Activated T-cell treated with anti-CD3 and anti-CD28 coated beads, Interleukin-2, amount 50 U/mL, for 24 hours (primary cell): ENCODE measurements at places on chromosomes 2 and 18.
A peak's percentile ranks its signal among the peaks of the same experiment; 100 is the strongest.

- DNase-seq, result no peak
These were observed 253.2 kb upstream of the RAB12 start for GRCh38 chr18:8356001-8356400.

GRCh38 chr18:61651145-61651879 lies 241.5 kb downstream of the RNF152 start:
- no peak for DNase-seq

DNA sequence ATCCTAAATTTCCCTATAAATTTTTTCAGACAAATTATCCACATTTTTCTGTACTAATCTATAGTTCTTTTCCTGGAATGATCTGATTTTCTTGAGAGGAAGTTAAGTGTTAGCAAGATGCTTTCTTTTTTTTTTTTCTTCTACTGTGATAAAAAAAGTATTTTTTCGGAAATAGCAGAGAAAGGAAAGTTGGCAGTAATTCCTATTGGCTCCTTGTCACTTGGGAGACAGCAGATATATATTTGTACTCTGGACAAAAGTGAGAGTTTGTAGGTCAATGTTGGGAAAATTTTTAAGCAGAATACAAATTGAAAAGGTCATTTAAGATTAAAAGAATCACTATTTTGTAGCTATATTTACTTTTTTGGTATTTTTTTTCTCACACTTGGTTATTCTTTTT lies 635.7 kb upstream of the NRXN1 start:
- DNase-seq, result no peak

GRCh38 chr2:19748711-19749506 lies 152.9 kb downstream of the TTC32 start:
- DNase-seq, result no peak

DNA sequence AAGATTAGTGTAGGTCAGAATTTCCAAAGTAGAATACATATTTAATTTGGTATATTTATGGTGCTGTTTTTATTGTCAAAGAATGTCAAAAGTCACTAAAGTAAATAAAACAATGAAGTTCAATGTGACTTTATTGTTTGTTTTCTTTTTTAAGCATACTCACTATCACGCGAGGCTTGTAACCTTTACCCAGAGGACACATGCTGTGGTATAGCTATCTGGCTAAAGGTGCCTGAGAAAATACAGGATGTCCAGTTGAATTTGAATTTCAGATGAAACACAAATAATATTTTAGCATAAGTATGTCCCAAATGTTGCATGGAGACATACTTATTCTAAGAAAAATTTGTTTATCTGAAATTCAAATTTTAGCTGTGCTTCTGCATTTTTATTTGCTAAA lies 103.3 kb upstream of the KLF7 start:
- no peak for DNase-seq

DNA sequence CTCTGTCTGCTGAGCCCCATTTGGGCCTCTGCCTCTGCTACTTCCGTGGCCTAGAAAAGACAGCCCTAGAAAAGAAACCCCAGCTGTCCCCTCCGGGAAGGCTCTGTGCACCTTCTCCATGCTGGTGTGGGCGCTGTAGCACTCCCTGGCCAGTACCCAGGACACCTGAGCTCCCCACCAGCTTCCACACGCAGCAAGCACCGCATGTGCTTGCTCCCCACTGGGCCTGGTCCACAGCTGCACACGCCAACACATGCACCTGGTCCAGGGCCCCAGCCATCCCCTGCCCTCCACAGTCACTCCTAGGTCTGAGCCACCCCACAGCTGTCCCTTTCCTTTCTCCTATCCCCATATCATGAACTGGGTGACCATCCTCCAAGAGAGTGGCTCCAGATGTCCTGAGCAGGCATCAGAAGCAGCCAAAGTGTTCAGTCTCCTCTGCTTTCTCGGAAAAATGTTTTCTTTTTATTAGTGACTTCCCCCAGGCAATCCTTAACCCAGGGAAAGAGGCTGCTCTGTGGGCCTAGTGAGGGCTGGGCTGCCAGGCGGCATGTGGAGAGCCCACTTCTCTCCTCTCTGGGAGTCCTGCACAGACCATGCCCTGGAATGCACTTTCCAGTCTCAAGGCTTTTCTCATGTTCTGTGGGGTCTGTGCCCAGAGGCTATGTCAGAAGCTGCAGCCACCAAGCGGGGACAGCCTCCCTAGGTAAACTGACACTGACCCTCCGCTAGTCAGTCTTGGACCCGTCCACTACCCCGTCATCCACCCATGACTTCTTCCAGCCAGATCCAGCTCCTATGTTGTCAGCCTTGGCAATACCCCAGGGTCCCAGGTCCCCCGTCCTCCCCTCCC lies 133.7 kb downstream of the KLHL29 start:
- no peak for DNase-seq

- no peak for DNase-seq
These were observed 28.7 kb upstream of the ROCK2 start for GRCh38 chr2:11373096-11373495.

- DNase-seq, result peak; percentile 45
These were observed 256.8 kb downstream of the RNF152 start for GRCh38 chr18:61635901-61636528.

- DNase-seq, result no peak
These were observed 292.0 kb downstream of the PTPRM start for GRCh38 chr18:7859122-7859521.

DNA sequence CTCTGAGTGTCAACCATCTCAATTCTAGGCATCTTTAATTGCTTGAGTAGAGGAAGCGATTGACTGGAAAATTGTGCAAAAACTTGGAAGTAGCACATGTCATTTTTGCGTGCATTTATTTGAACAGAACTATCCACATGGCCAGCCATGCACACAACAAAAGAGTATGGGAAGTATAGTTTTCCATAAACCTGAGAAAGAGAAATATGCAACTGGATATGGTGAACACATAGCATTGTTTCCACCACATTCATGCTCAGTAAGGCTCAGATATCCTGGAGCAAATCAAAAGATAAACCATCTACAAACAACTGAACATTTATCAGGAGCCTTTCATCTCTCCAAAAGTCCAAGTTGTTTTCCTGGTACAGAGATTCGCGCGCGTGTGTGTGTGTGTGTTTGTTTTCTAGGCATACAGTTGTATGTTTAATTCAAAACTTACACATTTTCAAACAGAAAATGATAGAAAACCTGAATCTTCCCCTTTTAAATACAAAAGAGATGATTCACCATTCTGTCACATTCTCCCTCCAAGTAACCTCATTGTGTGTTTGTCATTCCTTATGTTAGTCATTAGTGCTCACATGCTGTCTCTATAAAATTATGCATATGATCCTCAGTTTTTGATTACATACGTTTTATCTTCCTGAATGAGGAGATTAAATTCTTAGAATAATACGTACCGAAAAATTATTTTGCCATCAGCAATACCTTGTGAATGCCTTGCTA lies 780.4 kb upstream of the NRXN1 start:
- no peak for DNase-seq

GRCh38 chr18:55407774-55408535 lies 180.0 kb downstream of the TCF4 start:
- no peak for DNase-seq

DNA sequence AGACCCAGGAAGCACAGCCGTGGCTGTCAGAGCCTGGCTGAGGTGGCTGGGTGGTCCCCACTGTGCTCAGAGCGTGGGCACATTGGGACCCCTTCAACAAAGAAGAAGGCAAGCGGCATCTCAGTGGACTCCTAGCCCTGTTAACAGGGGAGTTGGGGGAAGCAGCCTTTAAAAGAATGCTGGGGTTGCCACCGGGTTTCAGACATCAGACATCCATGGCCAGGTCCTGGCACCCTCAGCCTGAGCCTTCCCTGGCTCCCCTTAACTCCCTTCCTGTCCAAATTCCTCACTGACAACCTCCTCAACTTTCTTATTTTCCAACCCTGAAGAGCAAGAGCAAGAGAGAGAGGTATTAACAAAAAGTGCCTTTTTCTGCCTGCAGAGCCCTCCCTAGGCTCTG lies 24.8 kb upstream of the GNAL start:
- DNase-seq, result no peak

DNA sequence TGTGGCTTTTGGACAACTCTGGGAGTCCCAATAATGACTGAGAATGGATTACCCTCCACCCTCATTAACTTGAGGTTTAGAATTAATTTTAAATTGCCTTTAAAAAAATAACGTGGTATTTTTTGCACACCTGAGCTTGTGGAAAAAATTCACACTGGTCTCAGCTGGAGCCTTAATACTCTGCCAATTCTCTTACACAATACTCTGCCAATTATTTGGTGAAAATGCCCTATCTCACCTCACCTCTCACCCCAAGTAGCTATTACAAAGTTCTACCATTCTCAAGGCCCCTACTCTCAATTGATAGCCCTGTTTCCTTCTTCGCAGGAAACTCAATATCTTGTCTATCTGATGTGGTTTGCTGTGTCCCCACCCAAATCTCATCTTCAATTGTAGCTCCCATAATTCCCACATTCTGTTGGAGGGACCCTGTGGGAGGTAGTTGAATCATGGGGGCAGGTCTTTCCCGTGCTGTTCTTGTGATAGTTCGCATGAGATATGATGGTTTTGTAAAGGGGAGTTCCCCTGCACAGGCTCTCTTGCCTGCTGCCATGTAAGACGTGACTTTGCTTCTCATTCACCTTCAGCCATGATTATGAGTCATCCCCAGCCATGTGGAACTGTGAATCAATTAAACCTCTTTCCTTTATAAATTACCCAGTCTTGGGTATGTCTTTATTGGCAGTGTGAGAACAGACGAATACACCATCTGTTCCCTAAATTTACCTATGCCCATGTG lies 27.4 kb upstream of the C2orf69 start:
- DNase-seq, result no peak

- DNase-seq, result no peak
These were observed 37.8 kb downstream of the HS6ST1 start for GRCh38 chr2:128280901-128281321.

GRCh38 chr18:25229920-25230319 lies 122.0 kb downstream of the ZNF521 start:
- no peak for DNase-seq

DNA sequence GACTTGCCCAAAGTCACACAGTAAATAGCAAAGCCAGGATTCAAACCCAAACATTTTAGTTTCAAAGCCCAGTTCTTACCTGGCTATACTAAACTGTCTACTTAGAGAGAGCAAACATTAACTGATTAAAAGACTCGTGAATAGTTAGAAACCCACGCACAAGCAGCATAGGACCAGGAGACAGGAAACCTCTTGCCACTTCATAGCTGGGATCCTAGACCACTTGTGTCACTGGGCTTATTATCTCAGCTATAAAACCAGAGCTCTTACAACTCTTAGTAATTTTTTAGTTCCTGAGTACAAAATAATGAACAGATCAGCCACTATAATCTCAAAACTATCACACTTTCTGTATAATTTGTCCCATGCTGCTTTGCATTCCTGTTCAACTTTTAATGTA lies 2.4 kb upstream of the AAK1 start:
- DNase-seq, result no peak

DNA sequence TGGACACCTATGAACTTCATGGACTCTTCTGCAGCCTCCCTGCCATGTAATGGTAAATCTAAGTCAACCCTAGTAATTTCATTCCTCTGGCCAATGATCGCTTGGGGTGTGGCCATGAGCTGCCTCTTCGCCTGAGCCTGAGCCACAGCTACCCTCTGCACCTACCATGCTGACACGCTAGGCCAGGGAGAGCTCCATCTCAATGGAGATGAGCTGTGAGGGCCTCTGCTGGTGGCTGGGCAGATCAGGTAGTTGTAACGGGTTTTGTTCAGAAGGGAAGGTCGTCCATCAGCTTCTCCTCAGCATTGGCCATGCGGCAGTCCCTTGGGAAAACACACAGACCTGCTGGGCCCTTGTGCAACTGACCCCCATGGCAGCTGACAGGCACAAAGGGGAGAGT lies 24.4 kb downstream of the MPHOSPH10 start:
- DNase-seq, result no peak

- DNase-seq, result no peak
These were observed 130.7 kb upstream of the GPC1 start for GRCh38 chr2:240304746-240305161.

DNA sequence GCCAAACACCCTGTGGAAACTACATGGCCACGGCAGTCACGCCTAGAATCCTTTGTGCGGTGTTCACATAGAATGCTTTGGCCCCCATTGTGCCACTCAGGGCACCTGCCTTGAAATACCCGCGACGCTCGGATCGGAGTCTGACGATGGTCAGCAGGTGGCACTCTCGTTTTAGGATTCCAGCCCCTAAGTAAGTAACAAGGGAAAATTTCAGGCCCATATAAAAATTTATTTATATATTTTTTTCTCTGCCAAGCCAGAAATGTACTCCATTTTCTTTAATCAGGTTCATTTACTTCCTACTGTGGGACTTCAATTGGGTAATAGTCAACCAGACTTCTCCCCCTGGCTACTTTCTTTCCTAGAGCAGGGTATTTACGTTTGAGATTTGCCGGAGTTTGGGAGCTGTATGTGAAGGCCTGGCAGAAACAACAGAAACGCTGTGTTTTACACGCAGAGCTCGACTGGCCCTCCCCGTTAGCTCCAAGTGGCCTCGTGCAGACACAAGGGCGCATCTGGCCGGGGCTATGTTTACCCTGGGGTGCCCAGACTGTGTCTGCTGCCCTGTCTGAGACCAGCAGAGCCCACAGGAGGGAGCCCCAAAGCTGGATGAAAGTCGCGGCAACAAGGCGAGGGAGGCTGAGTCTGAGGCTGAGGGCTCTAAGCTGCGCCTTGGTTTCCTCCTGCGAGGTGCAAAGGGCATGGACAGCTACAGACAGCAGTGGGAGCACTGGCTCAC lies 41.6 kb downstream of the LRRC30 start:
- DNase-seq, result no peak

- DNase-seq, result no peak
These were observed 10.3 kb downstream of the SULT1C4 start for GRCh38 chr2:108388045-108388444.

DNA sequence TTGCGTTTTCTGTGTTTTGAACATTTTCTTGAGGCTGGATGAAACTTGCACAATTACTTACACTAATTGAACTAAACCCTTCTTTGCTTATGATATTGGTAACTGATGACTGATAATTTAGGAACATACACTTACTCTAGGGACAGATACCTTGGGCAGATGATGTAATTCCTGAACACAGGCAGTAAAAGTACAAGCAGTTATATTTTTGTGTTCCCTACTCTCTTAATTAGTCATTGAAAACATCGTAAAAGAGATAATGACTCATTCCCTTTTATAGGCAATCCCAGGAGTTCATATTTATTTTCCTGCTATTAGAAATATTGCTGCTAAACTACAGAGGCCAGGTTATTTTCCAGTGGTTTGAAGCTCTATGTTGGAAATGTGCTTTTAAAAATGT lies 46.4 kb downstream of the CCDC85A start:
- no peak for DNase-seq

DNA sequence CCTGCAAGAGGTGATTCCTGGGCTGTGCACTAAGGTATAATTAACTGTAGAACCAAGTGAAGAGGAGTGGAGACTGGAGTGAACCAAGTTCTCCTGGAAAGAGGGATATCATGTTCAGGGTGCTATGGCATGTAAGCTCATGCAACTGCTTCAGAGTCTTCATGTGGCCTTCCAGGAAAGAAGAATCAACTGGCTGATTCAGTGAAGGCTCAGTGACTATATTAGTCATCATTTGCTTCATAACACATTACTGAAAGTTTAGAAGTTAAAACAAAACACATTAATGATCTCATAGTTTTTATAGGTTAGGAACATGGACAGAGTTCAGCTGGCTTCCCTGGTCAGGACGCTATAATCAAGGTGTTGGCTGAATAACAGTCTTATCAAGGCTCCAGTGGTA lies 1200.8 kb upstream of the GYPC start:
- no peak for DNase-seq
